Activated T-helper 1 cell treated with anti-CD3 and anti-CD28 coated beads, Interleukin-12 subunit alpha, Interleukin-12 subunit beta, Interleukin-2, Interleukin-4 antibody, amounts not matched to agents 30 ng/mL and 10 ng/mL and 1 ng/mL, durations not matched to agents 14 hours and 24 hours and 36 hours (primary cell): ENCODE measurements at places on chromosomes 6 and 20. TPM values are rescaled to one million over a fixed set of nuclear protein-coding genes. Genes with fewer than 3 reads are reported as not detected.

The BACH2 gene
- total RNA-seq = 68.1 and 71.2 TPM in 2 replicates

The ZSCAN31 gene
- total RNA-seq = 1.0 and 1.2 TPM in 2 replicates

- no peak for DNase-seq
Measured at GRCh38 chr6:113361014-113361645, 496.0 kb upstream of the MARCKS start.

DNA sequence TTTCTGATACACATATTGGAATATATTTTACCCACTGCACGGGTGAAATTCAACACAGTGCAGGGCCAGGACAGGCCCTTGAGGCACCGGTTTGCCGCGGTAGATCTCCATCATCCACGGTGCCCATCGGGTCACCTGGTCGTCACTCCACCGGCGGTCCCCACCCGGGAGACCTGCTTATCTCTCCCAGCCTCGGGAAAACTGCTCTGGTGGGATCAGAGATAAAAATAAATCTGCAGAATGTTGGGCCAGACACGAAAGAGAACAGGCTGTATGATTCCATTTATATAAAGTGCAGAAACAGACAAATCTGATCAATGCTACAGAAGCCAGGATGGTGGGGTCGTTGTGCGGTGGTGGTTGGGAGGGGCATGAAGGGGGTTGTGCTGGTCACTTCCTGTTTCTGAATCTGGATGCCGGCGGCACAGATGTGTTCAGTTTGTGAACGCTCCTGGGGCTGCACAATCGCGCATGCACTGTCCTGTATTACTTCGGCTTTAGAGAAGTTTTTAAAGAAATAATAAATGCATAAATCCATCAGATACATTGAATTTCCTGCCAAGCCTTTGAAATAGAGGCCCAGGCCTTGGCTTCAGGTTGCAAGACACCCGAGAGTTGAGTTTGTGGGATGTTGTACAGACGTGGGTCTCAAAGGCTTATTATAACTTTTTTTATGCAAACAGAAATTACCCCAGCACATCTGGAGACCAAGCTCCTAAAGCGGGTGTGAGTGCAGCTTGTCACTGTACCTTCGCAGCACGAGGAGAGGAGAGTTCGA is 54.3 kb downstream of the ANKRD60 start:
- DNase-seq = no peak

- no peak for DNase-seq
Measured at GRCh38 chr6:118621799-118622470, 29.5 kb downstream of the CEP85L start.
